ENCODE measurements at places on chromosomes 12 and 14.

- no peak for ATAC-seq
These were observed 119.4 kb downstream of the KTN1 start for GRCh38 chr14:55699131-55700057.

DNA sequence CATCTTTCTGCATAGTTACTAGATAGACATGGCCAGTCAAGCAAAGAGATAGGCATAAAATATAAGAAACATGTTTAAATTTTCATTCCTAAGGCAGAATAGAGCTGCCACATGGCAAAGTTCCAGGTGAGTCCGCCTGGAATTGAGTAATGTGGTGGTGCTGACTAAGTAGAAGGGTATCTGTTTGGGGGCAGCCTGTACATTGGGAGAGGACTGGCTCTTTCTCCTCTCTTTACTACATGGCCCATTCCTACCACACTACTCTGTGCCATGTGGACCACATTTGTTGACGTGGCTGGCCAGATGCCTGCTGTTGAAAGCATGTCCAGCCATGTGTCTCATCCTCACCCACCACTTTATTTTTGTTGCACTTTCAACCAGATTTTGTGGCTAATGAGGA, 354.0 kb downstream of the ETNK1 start:
- ATAC-seq = no peak

DNA sequence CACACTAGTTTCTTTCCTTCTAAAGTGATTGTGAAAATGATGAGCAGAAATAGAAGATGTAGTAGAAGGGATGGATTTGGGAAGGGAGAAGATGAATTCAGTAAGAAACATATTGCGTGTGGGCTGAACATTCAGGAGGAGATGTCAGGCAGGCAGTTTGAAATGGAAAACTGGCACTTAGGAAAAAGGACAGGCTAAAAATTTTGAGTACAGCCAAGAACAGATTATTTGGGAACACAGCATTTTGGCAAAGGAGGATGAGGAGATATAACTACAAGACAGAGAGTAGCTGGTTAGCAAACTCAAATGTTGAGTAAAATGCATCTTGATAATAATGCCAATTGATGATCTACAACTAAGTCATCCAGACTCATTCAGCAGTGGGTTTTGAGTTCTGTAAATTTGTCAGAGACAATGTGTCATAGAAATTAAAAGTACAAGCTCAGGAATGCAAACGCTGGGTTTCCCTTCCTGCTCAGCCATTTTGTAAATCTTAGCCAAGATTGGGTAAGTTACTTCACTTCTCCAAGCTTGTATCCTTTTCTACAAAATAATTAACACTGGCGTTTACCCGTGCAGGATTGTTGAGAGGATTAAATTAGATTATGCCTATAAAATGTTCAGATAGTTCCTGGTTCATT, 255.0 kb downstream of the NAV3 start:
- ATAC-seq = no peak

- ATAC-seq = no peak
These were observed 74.7 kb downstream of the BTG1 start for GRCh38 chr12:92070864-92071445.

DNA sequence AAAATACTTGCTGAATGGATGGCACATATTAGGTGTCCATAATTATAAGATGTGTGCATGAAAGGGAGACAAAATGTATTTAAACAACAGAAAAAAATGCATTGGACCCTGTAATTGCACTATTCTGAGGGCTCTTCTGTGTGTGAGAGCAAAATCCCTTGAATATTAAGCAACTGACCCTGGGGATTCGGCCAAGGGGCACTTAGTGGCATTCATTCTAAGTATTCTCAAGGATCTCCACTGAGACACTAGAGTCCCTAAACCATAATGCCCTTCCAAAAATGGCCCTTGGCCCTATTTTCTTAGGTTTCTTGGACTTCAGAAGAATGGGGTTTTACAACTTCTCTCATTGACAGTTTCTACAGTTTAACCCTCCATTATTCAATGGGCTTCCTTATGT, 388.6 kb downstream of the GLT1D1 start:
- ATAC-seq = no peak

- no peak for ATAC-seq
These were observed 22.1 kb upstream of the KIF26A start for GRCh38 chr14:104116288-104116755.

DNA sequence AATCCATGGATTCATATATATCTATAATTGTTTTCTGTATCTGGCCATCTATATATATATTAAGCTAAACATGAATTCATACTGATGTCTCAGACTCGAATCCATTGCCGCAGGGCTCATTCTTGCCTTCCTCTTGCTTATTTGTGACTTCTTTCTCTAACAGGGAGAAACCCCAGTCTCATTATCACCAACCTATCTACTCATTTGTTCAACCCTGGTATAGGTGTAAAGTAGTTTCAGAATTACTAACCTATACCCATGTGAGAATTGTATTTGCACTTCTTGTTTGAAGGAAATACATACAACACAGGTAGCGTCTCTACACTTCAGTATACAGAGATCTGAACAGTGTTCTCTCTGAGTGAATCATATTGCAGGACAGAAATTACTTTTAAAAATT, 77.7 kb downstream of the PTPN11 start:
- peak; percentile 96 for ATAC-seq

GRCh38 chr12:56632701-56633467, 2.8 kb upstream of the BAZ2A start:
- no peak for ATAC-seq

GRCh38 chr12:87467936-87468335, 561.3 kb downstream of the C12orf50 start:
- no peak for ATAC-seq
